ENCODE measurements at places on chromosomes 3 and 15. TPM values are rescaled to one million over a fixed set of nuclear protein-coding genes. Genes with fewer than 3 reads are reported as not detected.

The DPPA2 gene
- not detected for polyA plus RNA-seq

The BNC1 gene
- not detected for polyA plus RNA-seq

The RLBP1 gene
- not detected for polyA plus RNA-seq

The TRPM1 gene
- polyA plus RNA-seq: 0.39 TPM

The TNFAIP8L3 gene
- polyA plus RNA-seq: not detected

The B3GNT5 gene
- 65.3 TPM for polyA plus RNA-seq

The CYP1A2 gene
- polyA plus RNA-seq: not detected

The CCNB2 gene
- polyA plus RNA-seq: 1.4 TPM

The GRM2 gene
- polyA plus RNA-seq: not detected

The ZBTB47 gene
- polyA plus RNA-seq: 0.31 TPM

The GP9 gene
- not detected for polyA plus RNA-seq

The RBP2 gene
- not detected for polyA plus RNA-seq

The CFAP100 gene
- not detected for polyA plus RNA-seq

The CFAP91 gene
- 17.1 TPM for polyA plus RNA-seq

The IL20RB gene
- polyA plus RNA-seq: not detected

The IL17RE gene
- 0.42 TPM for polyA plus RNA-seq

The C3orf38 gene
- 27.5 TPM for polyA plus RNA-seq

The GABPB1 gene
- 6.9 TPM for polyA plus RNA-seq

The SNTN gene
- polyA plus RNA-seq: 3.5 TPM

The ITGA11 gene
- polyA plus RNA-seq: 0.42 TPM

The ATP13A3 gene
- polyA plus RNA-seq: 49.6 TPM

The TKT gene
- polyA plus RNA-seq: 26.7 TPM

The CNTN4 gene
- polyA plus RNA-seq: 49.9 TPM

The LCTL gene
- not detected for polyA plus RNA-seq

The ZBED2 gene
- polyA plus RNA-seq: not detected

The MAGI1 gene
- polyA plus RNA-seq: 10.8 TPM

The SLC2A2 gene
- polyA plus RNA-seq: 0.09 TPM

The PIK3CA gene
- polyA plus RNA-seq: 22.1 TPM

The TOPAZ1 gene
- polyA plus RNA-seq: not detected

The ACAD11 gene
- polyA plus RNA-seq: 4.2 TPM

The RFC4 gene
- 18.9 TPM for polyA plus RNA-seq

The CDCP1 gene
- 0.09 TPM for polyA plus RNA-seq

The WDR53 gene
- polyA plus RNA-seq: 6.2 TPM

The PAQR5 gene
- polyA plus RNA-seq: 0.42 TPM

The CIDEC gene
- polyA plus RNA-seq: not detected

The AGBL1 gene
- not detected for polyA plus RNA-seq

The IL17RC gene
- polyA plus RNA-seq: not detected

The ZNF620 gene
- polyA plus RNA-seq: 0.53 TPM

The PRR20G gene
- not detected for polyA plus RNA-seq

The NR1I2 gene
- 0.31 TPM for polyA plus RNA-seq

The NMNAT3 gene
- 6.2 TPM for polyA plus RNA-seq

The TMCC1 gene
- polyA plus RNA-seq: 20.1 TPM

The PTPRG gene
- polyA plus RNA-seq: 70.4 TPM

The NMB gene
- 6.1 TPM for polyA plus RNA-seq

The LTF gene
- polyA plus RNA-seq: not detected

The CFAP92 gene
- polyA plus RNA-seq: 0.34 TPM

The PLCH1 gene
- 2.3 TPM for polyA plus RNA-seq

The EAF2 gene
- 36.4 TPM for polyA plus RNA-seq

Measured in Purkinje cell (primary cell).